Trophoblast cell (in vitro differentiated cells and primary cell): ENCODE measurements at places on chromosomes 6 and 20.

- no peak for DNase-seq
Observed at GRCh38 chr6:613981-614380, 42.9 kb downstream of the HUS1B start.

GRCh38 chr6:137044366-137045221, at the start of gene IL20RA:
IL20RA (minus strand) TSS chr6:137044965; CDS start chr6:137044728, 237 bp downstream.
- DNase-seq, result peak; percentile 74

- DNase-seq, result no peak
Observed at GRCh38 chr6:157647261-157647915, 175.7 kb upstream of the SNX9 start.

DNA sequence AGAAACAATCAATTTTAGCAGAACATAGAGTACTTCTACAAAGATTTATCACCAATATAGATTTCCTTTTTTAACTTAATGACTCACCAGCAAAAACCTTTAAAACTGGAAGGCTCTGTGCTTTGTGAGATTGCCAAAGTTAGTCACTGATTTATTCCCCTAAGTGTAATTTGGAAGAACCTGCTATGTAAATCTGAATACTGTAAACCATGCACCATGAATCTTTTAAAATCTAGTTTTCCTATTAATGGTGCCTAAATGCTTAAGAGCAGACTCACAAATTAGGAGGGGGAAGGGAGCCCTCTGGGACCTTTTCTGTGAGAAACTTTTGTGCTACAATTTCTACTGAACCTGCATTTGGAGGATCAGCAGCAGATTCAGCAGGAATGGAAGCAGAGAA, 57.8 kb upstream of the PNRC1 start:
- DNase-seq, result no peak
